ENCODE measurements at places on chromosomes 12 and 14.

GRCh38 chr12:102824218-102824835 is 92.7 kb downstream of the PAH start:
- no peak for DNase-seq

DNA sequence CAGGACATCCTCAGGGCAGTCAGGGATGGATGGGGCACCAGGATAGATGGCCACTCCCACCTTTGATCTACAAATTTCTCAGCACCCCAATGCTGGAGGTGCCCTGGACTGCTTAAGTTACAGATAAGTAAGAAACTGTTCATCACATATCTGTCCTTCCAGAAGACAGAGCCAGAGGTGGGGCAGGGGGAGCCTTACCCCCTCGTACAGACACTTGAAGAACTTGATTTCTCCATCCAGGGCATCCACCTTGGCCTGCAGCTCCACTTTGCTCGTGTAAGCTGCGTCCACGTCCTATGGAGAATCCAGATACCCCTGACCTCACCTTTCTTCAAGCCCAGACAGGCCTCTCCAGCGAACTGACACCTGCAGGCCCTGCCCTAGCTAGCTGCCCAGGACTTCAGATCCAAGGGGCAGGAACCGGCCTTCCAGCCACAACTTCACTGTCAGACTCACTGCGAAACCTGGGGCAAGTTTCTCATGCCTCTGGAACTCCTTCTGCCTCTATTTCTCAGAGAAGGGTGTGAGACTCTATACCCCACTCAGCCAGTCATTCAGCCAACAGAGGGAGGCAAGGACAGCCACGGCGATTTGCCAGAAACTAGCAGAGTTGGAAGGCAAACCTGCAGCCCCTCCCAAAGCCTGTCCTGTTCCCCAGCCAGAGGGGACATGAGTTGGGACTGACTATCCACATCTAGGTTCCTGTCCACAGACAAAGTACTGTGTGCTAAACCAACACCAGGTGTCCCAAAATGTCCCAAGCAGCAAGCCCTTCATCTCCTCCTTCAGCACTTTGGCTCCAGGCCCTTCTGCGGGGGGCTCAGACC is 3.8 kb downstream of the KRT73 start:
- no peak for DNase-seq

DNA sequence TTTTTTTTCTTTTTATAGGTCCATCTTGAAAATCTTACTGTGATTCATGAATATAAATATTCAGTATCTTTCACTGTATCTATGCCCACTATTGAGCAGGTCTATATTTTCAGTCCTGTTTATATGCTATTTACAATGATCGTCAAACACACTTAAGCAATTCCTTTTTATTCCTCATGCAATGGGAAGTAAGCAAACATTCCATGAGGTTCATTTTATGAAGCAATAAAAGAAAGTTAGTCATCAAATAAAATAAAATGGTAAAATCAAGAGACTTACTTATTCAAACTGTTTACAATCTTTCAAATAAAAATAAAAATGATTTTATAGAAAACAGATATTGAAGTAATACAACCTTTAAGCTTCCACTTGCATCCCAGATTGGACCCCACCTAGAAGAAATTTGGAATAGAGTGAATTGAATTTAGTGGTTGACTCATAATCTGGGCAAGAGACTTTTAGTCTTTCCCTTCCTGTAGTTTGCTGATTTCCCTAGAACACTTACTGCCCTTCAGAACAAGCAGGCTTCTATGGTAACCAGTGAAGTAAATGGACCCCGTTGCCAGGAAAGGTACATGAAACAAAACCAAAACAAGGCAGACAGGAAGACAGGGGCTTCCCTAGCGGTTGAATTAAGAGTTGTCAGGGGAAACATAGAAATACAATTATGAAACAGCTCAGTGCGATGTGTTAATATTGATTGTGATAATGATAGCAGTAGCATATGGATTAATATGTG is 241.0 kb upstream of the ATP2B1 start:
- peak; percentile 72 for DNase-seq

GRCh38 chr12:40561395-40561966 is 130.8 kb upstream of the CNTN1 start:
- DNase-seq = no peak

GRCh38 chr14:87852107-87852506 is 140.9 kb downstream of the GALC start:
- DNase-seq = no peak

DNA sequence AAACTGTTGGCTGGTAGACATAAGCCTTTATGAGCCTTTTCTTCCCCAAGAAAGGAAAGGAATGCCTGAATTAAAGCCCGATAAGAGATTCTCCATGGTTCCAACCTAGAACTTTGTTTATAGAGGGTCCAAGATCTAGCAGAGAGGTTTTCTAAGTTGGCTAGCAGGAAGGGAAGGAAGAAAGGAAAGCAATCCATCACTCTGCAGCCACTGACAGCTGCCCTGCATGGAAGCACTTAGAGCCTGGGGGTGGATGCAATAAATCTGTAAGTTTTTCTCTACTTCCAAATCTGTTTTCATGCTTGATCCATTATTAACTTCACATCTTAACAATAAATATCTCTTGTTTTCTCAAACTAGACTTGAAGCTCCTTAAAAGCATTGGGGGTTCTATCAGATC is 224.4 kb downstream of the KSR2 start:
- no peak for DNase-seq

- no peak for DNase-seq
These were observed 323.7 kb downstream of the PAWR start for GRCh38 chr12:79367032-79367589.

- no peak for DNase-seq
These were observed 359.8 kb downstream of the APAF1 start for GRCh38 chr12:99004799-99005466.

DNA sequence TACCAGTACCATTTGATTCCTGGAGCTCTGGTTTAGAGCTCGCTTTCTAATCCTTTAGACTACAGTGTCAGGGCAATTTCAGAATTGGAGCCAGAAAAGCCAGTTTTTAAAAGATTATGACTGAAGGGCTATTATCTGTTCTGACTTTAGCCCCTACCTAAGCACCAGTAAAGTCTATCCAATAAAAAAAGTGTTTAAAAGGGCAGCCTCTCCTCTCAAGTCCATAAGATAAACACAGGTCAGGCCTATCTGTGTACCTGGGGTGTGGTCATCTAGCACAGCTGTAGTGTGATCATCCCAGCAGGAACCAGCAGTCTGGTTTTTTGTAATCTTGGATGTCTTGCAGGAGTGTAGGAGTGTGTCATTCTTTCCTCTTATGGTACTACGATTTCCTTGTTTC is 6.6 kb downstream of the APPL2 start:
- no peak for DNase-seq

- no peak for DNase-seq
These were observed 53.9 kb downstream of the MDM2 start for GRCh38 chr12:68861890-68862289.

DNA sequence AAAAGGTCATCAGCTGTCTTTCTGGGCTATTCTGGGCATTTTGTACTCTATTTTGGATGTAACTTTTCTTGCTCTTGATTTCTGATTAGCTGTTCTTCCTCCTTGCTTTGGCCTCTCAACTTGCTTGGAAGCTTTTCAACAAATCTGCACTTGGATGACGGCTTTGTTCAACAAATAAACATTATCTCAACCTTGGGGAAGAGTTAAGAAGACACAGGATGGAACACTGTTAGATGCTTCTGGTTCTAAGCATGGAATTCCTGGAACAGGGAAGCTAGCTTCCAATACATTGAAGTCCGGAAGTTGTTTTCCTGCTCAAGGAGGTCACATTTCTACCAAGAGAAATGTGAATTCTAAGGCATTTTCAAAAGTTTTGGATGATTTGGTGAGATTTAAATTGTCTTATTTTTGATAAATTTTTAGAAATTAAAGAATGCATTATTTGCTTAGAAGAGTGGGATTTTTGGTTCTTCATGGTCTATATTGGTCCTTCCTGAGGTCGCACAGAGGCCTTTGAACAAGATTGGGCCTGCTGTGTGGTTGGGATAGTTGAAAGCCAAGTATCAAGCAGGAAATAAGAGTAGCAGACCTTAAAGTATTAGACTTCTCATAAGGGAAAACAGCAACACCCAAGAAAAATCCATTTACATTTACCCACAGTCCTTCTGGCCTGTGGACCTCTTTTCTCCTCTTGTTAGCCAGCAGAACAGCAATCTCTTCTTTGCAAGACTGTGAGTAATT is 59.2 kb downstream of the PPFIBP1 start:
- no peak for DNase-seq

GRCh38 chr12:24522736-24523135 is 426.2 kb downstream of the BCAT1 start:
- no peak for DNase-seq

GRCh38 chr12:117857632-117858612 is 110.9 kb downstream of the KSR2 start:
- no peak for DNase-seq

GRCh38 chr14:61419201-61419600 is 97.8 kb downstream of the PRKCH start:
- DNase-seq = no peak

GRCh38 chr12:58419196-58419760 is 477.9 kb downstream of the ATP23 start:
- no peak for DNase-seq

DNA sequence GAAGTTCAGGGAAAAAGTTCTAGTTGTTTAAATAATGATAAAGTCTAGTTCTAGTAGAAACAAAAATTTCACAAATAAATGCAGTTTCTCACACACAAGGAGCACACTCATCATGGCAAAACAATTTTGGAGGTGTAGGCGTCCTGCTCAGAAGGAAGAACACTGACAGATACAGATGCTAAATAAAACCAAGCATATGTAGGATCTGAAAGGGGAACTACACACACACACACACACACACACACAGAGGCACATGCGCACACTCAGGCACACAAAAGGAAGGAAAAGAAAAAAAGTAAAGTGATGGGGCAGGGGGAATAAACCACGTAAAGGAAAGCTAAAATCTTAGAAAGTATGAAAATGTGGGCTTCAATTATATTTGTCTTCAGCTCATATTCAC is 117.7 kb downstream of the SOX5 start:
- DNase-seq = no peak

Measured in NCI-H2081 treated with DMSO at 0.1 percent for 48 hours (cell line).